ENCODE measurements at places on chromosomes 7 and 10.

- no peak for DNase-seq
These were observed 4.7 kb upstream of the TEX36 start for GRCh38 chr10:125687507-125688185.

- no peak for DNase-seq
These were observed 29.4 kb upstream of the RET start for GRCh38 chr10:43047288-43047970.

DNA sequence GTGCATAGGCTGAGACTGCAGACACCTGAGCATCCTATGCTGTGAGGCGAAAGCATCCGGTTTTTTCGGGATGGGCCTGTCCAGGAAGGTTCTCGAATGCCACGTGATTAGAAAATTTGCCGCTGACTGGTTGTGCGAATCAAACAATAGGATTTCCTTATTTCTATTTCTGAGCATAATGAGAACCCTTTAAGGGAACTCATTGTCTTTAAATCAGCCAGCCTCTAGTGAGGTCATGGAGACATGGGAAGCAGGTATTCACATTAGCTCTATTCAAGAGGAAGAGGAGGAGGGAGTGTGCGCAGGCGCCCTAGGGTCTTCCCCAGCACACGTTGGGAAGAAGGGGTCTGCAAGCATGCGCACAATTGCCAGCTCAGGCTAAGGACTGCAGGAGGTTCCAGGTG lies 5.6 kb downstream of the GIMAP1 start:
- no peak for DNase-seq

GRCh38 chr10:112184052-112184371 lies 447 bp upstream of the GPAM start:
- no peak for DNase-seq

DNA sequence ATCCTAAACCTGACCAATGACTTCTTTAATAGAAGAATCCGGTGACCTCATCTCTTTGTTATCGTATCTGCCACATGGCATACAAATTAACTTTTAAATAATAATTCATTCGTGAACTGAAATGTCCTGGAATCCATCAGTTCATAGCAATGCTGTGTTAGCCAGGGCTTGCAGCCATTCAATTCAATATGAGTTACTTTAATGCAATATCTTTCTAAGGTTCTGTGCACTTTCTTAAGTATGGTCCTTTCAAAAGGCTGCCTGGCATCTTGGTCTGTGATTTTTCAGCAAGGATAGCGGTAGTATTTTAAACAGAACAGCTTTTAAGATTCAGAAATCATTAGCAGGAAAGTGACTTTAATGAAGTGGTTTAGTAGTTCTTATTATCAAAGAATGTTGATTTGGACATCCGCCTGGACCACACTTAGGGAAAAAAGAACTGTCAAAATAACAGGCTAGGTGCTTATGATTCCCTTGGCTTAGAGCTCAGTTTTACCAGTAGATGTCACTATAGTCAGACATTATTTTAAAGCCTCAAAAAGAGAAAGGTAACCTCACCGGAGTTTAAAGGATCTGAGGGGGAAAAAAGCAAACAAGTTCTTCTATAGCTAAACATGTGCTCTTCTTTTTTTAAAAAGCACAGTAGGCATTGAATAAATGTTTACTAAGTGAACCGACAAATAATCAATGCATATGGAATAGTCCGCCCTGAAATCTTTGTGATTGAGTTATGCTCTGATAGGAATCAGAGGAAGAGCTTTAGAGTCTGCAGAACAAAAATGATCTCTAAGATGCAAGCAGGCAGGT lies 22.7 kb downstream of the SLC35G1 start:
- no peak for DNase-seq

- DNase-seq = no peak
These were observed 3.6 kb downstream of the NXPH1 start for GRCh38 chr7:8436965-8437364.

- no peak for DNase-seq
These were observed 76.2 kb downstream of the VIPR2 start for GRCh38 chr7:159068488-159068811.

DNA sequence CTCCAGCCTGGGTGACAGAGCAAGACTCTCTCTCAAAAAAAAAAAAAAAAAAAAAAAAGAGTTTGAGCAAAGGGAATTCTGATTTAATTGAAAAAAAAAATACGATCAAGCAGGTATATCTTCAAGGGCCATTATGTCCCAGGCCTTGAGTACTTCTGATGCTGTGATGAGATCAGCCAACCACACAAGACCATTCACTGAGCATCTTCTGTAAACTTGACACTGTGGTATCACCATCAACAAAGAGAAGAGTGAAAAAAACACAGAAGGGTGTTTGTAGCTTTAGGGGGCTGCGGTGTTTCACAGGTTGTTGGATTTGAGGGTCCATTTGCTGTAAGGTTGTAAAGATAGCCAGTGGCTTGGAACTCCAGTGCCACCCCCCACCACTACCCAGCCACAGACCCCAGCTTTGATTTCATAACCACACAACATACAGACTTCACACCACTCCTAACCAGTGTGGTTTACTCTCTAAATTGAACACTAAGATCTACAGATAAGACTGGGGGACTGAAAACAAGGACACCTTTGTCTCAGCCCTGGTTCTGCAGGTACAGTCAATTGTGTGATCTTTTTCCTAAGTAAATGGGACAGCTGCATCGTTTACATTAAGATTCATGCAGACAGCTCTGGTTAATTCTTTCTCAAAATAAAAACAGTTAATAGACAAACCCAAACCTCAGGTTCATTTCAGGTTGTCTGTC lies 66.4 kb downstream of the CDC123 start:
- no peak for DNase-seq

GRCh38 chr7:27151931-27152815 lies at the start of gene HOXA3:
Gene HOXA3, minus strand, starts transcription at chr7:27152583. Its CDS starts 41,943 bp downstream, at chr7:27110640.
- DNase-seq = no peak

GRCh38 chr10:117519286-117519685 lies 23.3 kb upstream of the EMX2 start:
- DNase-seq = no peak

DNA sequence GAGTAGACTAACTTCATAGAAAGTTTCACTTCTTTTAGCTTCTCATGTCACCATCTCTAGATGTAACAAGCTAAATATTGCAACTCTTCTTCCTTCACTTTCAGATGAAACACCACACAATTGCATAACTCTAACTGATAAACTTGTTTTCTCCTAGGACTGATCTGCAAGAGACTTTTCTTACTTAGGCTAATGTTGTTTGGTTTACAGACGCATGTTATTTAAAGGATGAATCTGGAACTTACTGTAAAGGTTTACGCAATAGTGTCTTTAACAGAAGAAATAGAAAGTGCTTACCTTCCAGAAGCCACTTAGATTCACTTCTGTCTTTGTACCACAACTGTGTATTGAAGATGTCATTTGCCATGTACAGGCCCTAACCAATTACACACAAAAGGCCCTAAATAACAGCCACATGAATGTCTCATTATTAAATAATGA lies 22.1 kb upstream of the ZC3HAV1 start:
- DNase-seq = no peak

- no peak for DNase-seq
These were observed 162.2 kb upstream of the FAM3C start for GRCh38 chr7:121558288-121558687.

- no peak for DNase-seq
These were observed 81.5 kb downstream of the DNAH11 start for GRCh38 chr7:21624320-21624719.

- no peak for DNase-seq
These were observed 575.2 kb upstream of the GALNT17 start for GRCh38 chr7:70556761-70557160.

DNA sequence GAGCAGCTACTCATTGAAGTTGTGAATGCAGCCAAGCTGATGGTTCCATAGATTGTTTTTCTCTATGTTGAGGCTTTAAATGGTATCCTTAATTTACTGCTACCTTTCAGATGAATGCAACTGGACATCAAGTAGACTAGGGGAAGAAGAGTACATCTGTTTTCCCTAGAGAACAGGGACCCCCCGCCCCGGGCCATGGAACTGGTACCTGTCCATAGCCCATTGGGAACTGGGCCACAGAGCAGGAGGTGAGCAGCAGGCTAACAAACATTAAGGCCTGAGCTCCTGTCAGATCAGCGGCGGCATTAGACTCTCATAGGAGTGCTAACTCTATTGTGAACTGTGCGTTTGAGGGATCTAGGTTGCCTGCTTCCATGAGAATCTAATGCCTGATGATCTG lies 391.3 kb downstream of the AUTS2 start:
- no peak for DNase-seq

DNA sequence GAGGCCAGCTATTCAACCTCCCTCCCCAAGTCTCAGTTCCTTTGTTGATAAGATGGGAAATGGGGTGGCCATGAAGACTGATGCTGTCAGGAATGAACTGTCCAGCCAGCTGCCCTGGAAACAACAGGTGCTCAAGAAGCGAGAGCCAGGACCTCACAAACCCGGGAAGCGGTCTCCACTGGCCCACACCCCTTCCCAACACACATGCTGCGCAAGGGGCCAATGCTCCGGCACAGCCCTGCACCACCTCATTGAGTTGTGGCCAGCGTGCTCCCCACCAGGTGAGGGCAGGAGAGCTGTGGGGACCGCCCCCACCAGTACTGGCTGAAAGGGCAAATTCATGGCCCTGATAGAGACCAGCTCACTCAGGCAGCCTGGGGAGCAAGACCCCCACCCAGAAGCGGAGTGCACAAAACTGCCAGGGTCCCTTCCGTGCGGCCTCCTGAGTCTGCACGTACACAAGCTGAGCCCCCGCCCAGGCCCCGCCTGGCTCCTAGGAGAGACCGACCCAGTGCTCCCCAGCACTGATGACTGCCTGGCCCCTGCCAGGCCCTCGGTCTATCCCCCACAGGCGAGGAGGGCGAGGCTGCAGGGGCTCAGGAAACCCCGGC lies 216.6 kb downstream of the MAD1L1 start:
- no peak for DNase-seq

GRCh38 chr10:100341953-100342626 lies 4.9 kb upstream of the SCD start:
- DNase-seq = no peak

- DNase-seq = no peak
These were observed 47.6 kb downstream of the STEAP1B start for GRCh38 chr7:22452142-22452959.

DNA sequence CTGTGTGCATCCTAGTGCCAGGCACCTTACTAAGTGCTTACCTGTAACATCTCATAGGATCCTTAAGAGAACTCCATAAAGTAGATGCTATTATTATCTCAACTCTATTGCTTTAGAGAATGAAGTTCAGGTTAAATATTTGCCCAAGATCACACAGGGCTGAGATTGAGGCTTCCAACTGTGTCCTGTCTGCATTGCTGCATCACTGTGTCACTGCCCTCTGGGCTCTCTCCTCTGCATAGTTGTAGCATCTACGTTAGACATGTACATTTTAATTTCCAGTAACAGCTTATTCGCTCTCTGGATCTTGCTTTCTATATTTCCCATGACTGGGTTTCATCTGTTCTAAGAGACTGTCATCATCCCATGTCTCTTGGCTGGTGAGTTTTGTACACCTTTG lies 63.6 kb upstream of the FZD8 start:
- no peak for DNase-seq

DNA sequence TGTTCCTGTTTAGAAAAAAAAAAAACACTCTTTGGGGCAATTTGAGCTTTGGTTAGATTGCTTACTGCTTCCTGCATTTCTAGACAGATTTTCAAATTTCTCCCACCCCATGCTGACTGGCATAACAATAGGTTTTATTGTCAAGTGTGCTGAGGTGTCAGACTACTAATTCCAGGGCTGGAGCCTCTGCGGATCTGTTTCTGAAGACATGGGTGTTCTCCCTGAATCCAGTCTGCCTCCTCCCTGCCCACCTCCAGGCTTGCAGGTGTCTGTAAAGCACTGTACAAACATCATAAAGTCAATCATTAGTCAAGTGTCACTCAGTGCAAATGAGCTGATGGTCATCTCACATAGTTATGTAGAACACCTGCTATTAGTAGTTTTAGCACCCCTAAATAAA lies 292.4 kb downstream of the GATA3 start:
- DNase-seq = no peak
